Left ventricle myocardium superior (tissue), 1 donor: ENCODE measurements at places on chromosomes 5 and 9. TPM values are rescaled to one million over a fixed set of nuclear protein-coding genes. Genes with fewer than 3 reads are reported as not detected.

DNA sequence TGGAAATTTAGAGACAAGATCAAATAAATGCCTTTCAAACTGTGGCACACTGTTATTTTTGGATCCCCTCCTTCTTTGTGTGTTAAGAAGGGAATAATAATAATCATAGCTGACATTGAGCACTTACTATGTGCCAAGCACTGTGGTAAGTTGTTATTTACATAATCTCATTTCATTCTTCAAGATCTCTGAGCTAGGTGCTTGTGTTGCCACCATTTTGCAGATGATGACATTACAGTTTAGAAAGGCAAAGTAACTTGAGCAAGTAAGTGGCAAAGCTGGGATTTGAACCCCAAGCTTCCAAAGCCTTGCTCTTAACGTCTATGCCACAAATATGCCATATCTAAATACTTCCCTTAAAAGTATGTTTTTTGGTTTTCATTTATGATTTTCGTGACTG is 121.8 kb upstream of the TMEM161B start:
- DNase-seq = no peak

DNA sequence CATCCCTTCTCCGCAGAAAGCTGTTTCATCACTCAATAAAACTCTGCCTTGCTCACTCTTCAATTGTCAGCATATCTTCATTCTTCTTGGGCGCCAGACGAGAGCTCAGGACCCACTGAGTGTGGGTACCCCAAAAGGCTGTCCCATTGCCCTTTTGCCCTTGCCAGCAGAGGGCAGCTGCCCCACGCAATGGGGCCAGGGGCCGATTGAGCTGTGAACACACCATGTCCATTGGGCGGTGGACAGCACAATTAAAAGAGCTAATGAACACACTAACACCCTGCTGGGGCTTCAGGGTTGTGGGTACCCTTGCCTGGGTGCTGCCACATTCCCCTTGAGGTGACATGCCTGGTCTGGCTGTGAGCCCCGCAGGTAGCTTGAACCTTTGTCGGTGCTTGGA is 487.2 kb upstream of the NUDT12 start:
- no peak for DNase-seq

Gene IFNA21
- total RNA-seq = not detected

DNA sequence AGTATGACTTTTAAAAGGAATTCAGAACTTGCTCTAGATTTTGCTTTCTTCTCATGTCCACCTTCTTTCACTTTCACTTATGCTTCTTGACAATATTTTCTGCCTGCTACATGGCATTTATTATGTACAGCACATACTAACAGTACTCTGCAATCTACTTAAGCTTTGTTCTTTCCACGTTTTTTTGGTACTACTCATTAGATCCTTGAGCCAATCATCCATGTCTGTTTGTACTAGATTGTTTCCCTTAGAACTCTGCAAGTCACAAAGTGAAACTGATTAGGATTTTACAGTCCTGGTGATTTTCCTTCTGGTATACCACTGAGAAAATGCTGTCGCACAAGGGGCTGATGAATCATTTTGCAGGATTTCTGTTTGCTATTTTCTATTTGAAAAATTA is 78.3 kb downstream of the PARP8 start:
- no peak for DNase-seq

DNA sequence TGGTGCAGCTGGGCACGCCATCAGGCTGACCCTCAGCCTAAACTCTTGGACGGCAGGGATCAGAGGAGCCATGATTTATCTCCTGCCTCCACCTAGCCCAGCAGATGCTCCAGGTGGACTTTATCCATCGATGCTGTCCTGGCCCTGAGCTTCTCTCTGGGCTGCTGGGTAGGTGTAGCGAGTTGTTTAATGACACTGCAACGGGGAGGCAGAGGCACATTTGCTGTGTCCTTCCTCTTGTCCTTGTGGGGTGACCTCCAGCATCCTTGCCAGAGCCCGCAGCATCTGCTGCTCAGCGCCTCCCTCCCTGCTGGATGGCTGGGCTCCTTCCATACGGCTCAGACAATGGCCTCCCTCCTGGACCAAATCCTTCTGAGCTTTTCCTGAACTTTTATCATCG is 103.1 kb upstream of the IRX4 start:
- DNase-seq = no peak

GRCh38 chr5:1794901-1795290 is 4.7 kb downstream of the MRPL36 start:
- no peak for DNase-seq

Gene ANKRD20A1
- total RNA-seq = 1.3 TPM

Gene SLC25A2
- not detected for total RNA-seq
